ENCODE measurements at places on chromosomes 12 and 14.

GRCh38 chr12:13436182-13436581 lies 239.7 kb downstream of the EMP1 start:
- no peak for DNase-seq

DNA sequence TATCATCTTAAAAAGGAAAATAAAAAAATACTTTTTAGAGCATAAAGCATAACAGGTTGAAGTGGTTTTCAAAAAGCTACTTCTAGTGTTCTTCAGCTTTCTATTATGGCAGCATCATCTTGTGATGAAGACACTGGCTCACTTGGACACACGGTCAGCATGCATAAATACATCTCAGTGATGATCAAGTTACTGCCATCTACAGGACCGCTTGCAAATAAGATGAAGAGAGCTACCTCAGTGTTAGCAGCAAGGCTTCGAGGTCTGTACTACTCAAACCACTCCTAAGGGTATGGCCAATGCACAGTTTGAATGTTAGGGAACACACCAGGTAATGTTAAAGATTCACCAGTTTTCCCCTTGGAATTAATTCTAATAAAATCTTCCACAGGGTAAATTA lies 58.8 kb downstream of the GALC start:
- DNase-seq: no peak

GRCh38 chr14:86999036-86999435 lies 993.9 kb downstream of the GALC start:
- no peak for DNase-seq

DNA sequence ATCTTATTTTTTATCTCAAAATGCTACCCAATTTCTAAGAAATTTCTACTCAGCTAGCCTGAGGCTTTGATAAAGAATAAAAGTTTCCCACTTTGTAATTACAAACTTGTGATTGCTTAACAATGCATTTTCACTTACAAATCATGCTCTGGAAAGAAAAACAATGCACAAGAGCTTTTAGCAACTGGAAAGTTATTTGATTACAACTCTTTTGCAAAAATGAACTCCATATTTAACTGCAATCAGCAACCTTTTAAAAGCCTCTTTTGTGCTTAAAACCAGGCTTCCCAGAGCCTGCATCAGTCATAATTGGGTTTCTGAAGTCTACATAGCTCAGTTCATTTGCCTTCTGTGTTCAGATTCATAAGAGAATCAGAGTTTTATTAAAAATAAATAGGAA lies 395.2 kb downstream of the PAWR start:
- no peak for DNase-seq

DNA sequence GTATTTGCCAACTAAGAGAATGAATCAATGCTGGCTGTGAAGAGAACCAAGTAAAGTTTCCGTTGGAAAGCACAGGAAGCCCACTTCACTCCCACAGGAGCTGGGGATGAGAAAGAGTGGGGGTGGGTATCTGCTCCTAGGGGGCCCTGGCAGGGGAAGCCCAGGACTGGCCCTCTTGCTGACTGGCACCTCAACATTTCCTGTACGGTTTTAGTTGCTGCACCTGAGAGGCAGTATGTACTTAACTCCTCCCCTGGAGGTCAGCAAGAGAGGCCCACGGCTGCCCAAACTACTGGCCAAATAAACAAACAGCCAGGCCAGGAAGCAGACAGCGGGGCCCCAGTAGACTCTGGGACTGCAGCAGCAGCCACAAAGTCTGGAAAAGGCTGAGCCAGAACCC lies 33.8 kb upstream of the VWF start:
- no peak for DNase-seq

DNA sequence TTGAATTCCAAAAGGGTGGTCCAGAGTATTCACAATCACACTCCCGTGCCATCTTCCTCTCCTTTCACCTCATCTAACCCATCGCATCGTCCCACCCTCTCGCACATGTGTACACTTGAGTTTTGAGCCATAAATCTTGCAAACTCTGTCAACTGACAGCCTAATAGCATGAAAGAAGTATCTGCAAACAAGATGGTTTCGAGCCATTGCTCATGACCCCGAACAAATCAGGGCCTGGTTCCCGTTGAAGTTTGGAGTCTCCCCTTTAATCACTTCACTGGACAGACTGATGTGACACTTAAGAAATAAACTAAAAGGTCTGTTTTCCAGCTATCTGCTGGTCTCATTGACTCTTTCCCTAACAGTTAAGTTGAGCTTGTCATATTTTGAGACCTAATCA lies 223.6 kb upstream of the SOX5 start:
- no peak for DNase-seq

Measured in esophagus squamous epithelium (tissue), 5 donors.